ENCODE measurements at places on chromosomes 1 and 21.

DNA sequence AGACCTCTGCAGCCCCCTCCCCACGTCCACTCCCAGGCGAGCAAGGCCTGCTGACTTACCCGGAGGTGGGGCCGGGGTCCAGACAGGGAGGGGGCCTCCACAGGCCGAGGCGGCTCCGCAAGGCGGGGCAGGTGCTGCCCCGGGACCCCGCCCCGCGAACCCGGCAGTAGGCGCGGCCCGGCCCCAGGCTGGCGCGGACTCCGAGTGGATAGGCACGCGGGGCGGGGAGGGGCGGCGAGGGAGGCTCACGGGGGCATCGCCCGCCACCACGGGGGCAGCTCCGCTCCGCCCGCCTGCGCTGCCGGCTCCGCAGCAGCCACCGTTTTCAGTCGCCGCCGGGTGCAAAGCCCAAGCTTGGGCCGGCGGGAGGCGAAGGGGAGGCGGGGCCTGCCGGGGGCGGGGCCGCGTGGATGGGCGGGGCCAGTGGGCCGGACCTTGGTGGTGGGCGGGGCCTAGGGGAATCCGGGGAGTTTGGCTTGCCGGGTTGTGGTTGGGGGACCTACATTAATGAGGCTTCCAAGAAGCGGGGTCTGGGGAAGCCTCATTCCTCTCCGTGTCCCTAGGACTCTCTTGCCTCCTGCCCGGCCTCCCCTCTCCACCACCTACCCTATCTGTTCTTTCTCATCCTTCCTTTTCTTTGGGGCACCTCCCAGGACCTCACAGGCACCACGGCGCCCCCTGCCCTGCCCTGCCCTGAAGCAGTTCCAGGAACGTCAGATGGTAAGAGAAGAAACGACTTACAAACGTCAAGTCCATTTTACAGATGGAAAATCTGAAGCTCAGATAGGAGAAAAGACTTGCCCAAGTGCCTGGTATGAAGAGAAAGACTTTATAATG is at the start of gene RIMS3:
Gene RIMS3 (minus strand): TSS at position 348 of the 837 bp plus-strand sequence. CDS start 23,757 bp downstream, outside the sequence.
- DNase-seq: no peak

GRCh38 chr1:9341301-9341845 is 48.7 kb downstream of the SPSB1 start:
- no peak for DNase-seq

DNA sequence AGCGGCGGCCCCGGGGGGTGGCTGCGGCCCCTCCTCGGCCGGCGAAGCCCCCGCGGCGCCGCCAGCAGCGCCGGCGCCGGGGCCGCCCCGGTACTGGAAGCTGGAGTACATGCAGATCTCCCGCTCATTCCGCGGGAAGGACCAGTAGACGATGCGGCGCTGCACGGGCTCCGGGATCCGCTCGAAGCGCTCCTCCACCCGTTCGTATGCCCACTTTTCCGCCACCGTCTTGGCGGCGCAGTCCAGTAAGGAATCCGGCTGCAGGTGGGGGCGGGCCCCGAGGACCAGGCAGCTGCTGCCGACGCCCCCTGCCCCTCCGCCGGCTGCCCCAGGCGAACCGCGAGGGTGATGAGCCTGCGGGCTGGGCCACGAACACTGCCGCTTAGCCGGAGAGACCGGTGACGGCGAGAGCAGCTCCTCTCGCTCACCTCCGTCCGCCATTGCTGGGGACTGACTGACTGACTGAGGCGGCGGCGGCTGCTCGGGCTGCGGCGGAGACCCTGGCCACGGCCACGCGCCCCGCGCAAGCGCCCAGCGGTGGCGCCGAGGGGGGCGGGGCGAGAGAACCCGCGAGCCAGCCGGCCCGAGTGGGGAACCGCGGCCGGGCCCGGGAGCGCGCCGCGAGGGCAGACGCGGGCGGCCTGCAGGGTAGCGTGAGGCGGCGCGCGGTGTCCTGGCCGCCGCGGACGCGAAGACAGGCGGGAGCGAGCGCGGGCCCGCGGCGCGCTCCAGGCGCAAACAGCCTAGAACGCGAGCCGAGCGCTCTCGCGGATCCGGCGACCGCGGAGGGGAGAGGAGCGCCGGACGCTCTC is at the start of gene ZSWIM5:
Gene ZSWIM5 (minus strand): TSS at position 696 of the 812 bp plus-strand sequence. CDS start 255 bp downstream, at position 441.
- no peak for DNase-seq

DNA sequence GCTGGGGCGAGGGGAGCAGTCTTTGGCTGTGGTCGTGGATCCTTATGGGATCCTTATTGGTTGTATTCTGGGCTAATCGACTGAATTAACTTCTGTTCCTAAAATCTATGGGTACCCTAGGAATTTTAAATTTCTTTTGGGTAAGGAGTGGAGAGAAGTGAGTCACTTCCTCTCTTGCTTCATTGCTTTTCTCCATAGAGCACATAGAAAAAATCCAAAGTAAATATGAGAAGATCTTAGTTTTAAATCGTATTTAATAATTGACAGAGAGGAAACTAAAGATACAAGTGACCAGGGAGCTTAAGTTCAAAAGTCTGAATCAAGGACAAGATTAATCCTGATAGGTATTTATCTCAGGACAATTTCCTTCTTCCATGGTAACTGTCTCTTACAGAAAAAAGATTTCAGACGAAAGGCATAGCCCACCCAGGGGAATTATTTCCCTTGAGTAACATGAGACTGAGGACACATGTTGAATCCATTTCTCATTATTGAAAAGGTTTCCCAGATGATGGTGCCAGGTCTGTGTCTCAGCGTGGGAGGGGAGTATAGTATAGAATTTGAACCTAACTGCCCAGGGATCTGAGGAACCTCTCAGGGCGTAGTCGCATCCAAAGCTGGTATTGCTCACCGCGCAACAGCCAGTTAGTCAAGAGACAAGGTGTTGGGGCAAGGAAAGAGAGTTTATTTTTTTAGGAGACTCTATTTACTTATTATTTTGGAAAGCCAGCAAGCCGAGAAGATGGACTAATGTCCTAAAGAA is 28.7 kb upstream of the FASLG start:
- DNase-seq: no peak

- no peak for DNase-seq
These were observed 54.7 kb downstream of the UMODL1 start for GRCh38 chr21:42125571-42126544.

- DNase-seq: no peak
These were observed 85.7 kb downstream of the ITPKB start for GRCh38 chr1:226653311-226653921.

GRCh38 chr1:228076796-228077430 is 5.6 kb upstream of the ARF1 start:
- no peak for DNase-seq

DNA sequence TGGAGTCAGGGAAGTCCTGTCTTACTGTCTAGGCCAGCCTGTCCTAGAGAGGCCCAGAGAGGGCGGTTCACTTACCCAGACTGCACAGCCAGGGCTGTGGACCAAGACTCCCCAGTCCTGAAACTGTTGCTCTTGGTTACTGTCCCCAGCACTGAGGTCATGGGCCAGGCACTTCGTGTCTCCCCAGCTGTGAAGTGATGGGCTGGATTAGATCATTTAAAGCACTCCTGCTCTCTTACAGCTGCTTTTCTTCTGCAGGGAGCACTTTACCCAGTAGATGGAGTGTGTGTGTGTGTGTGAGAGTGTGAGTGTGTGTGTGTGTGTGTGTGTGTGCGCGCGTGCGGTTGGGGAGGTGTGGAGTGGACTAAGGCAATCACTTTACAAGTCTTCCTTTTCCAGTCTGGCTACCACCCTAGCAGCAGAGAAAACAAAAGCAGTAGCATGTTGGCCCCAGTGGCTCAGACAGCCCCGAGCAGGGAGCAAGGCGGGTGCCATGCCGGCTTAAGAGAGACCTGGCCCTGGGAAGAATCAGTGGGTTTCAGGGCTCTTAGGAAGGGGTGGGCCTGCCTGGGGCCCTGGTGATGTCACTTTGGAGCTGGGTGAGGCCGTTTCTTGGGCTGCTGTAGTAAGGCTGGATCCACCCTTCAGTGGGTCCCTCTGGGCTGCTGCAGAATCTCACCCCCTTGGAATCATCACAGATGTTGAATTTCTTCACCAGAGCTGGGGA is 2.4 kb downstream of the SPSB1 start:
- no peak for DNase-seq

Measured in esophagus squamous epithelium (tissue), 5 donors.